ENCODE measurements at places on chromosomes 5 and 9.

DNA sequence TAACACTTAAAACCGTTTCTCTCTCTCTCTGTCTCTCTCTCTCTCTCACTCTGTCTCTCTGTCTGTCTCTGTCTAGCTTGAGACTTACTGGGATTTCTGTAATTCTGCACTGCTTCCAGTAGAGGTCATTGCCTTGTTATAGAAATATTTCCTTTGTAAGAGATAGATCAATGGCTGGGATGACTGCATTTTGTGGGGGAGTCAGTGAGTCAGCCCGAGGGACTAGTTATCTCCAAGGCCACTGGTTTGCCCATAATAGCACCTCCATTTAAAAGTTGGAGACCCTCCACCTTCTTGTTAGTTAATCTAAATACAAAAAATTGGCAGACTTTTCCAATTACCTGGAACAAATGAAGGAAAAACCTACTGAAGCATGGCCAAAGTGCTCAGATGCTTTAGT is 547.2 kb downstream of the LRRC70 start:
- DNase-seq: no peak

GRCh38 chr5:85838781-85839180 is 779.0 kb upstream of the COX7C start:
- no peak for DNase-seq

GRCh38 chr9:2622461-2623287 is 1.1 kb downstream of the VLDLR start:
- no peak for DNase-seq

DNA sequence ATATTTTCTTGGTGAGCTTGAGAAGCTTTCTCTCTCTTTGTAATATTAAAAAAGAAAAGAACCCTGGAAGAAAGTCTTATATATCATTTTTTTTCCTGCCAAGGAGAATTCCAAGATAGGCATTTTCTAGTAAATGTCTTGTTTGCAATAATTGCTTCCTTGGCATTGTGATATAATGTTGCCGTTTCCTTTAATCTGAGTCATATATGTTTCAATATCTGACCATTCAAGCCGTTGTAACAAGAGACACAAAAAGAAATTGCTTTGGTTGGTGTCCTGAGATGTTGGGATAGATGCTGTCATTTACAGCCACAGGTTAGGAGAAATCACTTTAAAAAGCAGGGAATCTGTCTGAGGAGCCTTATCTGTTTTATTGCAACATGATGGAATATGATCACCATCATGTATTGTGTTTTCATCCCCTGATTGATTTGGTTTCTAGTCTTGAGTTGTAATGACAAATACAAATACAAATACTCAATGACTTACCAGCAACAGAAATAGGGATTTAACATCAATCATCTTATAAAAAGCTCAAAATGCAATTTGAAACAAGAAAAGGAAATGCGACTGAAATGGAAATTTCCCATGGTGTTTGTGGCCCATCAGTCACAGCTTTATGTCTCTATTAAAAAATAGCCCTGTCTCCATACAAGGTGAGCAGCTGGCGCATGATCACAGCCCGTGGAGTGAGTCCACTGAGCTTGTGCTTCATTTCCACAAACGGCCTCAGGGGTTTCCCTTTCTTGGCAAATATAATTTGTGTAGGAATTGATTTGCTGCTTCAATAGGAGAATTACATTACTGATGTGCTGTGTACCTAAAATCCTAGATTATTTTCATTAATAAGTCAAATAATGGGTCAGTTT is 250.1 kb upstream of the TRPC7 start:
- DNase-seq: no peak

GRCh38 chr9:81071108-81071507 is 618.2 kb downstream of the TLE1 start:
- DNase-seq: no peak

DNA sequence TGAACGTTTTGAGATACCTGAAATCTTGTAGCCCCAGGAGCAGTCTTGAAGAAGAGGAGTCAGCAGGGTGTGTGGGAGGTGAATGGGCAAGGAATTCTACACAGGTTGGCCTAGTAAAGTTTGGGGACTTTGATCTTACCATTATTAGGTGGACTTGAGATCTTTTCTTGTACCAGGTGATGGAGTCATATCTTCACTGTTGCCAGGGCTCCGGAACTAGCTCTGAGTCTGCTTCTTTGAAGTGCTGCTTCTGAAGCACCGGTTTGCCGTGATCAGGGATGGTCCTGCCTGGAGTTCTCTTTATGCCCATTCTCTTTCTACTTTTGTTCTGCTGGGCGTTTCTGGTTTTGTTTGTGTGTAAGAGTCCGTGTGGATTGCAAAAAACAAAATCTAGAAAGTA is 27.4 kb downstream of the RCL1 start:
- no peak for DNase-seq

DNA sequence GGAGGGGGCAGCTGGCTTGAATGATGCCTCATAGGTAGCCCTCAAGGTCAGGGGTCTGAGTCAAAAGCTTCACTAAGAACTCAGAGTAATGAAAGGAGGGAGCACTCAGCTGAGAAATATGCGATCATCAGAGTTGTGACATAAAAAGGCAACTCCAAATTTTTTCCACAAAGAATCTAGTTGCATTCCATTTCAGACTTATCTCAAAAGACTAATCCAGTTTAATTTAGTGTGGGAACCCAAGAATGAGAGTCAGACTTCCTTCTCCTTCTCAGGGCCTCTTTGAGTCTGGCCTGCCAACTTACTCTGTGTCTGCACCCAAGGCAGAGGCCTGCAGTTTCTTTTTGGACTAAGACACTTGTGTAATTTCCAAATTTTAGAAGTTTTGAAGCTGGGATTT is 34.7 kb downstream of the GABRP start:
- DNase-seq: no peak

DNA sequence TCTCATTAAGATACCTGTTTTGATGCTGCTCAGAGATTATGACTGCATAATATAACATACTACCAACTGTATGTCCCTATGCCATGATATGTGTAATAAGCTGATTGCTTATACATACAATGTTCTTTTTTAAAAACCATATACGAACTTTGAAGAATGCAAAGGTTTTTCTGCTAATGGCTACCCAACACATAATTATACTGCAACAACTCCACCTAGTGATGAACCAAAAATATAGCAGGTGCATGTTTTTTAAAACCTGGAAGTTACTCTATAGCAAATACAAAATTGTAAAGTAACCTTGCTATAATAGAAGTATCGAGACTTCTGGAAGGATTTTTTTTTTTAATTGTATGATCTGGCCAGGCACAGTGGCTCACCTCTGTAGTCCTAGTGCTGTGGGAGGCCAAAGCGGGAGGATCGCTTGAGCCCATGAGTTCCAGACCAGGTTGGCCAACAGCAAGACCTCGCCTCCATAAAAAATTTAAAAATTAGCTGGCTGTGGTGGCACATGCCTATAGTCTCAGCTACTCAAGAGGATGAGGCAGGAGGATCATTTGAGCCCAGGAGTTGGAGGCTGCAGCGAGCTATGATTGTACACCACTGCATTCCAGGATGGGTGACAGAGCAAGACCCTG is 49.1 kb downstream of the HOMER1 start:
- peak; percentile 29 for DNase-seq

GRCh38 chr9:135278586-135278985 is 191.1 kb downstream of the OLFM1 start:
- no peak for DNase-seq

DNA sequence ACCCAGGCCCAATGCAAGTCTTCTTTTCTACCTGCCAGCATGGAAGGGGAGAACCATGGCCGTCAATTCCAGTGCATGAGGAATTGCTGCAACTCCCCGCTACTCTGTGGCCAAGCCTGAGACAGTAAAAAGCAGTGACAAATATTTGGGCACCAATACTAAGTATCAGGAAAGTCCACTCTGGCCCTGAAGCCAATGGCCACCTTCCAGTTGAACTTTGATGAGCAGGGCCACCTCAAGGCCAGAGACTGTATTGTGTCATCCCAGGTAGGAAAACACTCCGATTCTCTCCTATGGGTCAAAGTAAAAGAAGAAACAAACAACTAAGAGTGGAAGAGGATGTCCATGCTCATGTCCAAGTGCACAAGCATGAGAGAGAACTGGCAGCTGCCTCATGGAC is 27.1 kb downstream of the RETREG1 start:
- no peak for DNase-seq

- no peak for DNase-seq
Observed at GRCh38 chr5:107783551-107783950, 112.8 kb upstream of the EFNA5 start.

DNA sequence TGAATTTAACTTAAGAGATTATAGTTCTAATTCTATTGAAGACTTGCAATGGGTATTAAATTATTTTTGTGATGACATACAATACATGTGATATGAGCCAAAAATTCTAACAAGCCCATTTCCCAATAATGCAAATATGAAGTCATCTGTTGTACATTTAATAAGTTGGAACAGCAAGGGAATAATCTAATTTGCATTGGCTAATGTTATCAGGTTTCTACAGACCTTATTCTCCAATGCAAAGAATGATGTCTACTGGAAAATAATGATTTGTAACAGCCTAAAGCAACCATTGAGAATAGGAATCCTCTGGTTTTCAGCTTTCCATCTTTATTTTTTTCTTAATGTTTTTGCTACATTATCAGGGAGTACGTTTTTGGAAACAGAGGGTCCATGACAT is 89.1 kb upstream of the MINAR2 start:
- no peak for DNase-seq

DNA sequence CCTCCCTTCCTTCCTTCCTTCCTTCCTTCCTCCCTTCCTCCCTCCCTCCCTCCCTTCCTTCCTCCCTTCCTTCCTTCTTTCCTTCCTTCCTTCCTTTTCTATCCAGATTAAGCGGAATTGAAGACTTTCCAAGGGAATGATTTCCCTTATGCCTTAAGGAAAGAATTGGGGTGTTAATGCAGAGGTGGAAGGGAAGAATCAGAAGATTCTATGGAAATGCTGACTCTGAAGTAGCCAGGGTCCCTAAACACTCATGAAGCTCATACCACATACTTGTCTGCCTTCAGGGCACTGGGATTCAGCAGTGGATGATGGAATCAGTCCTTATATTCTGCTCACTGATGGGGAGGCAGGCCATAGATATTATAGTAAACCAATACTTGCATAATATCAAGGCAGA is 48.2 kb downstream of the TNC start:
- DNase-seq: no peak

DNA sequence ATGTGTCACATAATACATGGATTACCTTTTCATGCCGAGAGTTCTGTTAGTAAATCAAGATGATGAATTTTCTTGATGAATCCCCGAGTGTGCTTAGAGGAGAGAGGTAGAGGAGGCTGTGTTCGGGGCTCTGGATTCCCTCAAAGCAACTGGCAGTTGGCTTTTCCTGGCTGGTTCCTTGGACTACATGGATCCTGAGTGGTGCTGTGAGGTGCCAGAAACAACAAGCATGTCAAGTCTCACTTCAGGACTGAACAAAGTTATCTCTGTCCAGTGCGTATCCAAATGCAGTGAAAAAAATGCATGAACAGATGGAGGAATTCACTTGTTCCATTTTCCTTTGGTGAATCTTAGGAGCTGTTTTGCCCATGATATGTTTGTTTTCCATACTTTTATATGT is 231.7 kb downstream of the FBXL7 start:
- no peak for DNase-seq

- DNase-seq: no peak
Observed at GRCh38 chr5:174581479-174581878, 142.9 kb upstream of the MSX2 start.

GRCh38 chr5:142287096-142287972 is 37.5 kb downstream of the SPRY4 start:
- no peak for DNase-seq

DNA sequence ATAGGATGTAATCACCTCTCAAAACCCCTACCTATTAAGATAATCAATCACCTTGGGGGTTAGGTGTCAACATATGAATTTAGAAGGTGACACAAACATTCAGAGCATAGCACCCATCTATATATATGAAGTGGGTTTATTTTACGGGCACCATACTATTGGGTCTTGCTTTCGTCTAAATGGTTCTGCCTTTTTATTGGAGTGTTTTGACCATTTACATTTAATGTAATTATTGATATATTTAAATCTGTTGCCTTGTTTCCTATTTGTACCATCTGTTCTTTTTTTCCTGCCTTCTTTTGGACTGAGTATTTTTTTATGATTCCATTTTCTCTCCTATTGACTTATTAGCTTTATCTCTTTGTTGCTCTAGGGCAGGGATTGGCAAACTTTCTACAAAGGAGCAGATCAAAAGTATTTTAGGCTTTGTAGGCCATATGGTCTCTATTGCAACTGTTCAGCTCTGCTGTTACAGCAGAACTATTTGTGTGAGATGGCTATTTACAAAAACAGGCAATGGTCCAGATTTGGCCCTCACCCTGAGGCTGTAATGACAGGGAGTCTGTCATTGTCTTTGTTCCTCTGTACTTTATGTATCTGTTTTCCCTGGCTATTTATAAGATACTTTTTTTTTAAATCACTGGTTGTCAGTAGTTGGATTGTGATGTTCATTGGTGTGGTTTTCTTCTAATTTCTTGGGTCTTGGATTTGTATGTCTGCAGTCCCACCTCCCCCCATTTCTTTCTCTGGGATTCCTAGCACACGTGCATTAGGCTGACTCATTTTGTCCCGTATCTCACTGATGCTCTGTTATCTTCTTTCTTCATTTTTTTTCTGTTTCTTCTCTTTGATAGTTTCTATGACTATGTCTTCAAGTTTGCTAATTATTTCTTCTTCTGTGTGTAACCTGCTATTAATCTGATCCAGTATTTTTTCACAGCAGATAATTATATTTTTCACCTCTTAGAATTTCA is 127.1 kb downstream of the DAB2IP start:
- no peak for DNase-seq

DNA sequence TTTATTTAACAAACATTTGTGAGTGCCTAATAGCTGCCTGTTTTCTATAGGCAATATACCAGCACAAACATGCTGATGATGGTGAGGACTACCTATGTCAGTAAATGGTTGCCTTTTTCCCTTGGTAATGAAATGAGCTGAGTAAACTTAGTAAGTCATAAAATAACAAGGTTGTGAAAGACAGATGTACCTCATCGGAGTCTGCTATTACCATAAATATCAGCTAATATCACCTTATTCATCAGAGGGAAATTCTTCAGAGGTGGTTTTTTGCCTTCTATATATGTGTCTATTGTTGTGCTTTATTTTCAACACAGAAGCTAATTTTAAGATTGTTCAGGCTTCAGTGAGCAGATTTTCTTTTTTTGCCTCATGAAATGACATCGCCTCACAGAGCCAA is 1040.5 kb downstream of the DTWD2 start:
- DNase-seq: no peak

DNA sequence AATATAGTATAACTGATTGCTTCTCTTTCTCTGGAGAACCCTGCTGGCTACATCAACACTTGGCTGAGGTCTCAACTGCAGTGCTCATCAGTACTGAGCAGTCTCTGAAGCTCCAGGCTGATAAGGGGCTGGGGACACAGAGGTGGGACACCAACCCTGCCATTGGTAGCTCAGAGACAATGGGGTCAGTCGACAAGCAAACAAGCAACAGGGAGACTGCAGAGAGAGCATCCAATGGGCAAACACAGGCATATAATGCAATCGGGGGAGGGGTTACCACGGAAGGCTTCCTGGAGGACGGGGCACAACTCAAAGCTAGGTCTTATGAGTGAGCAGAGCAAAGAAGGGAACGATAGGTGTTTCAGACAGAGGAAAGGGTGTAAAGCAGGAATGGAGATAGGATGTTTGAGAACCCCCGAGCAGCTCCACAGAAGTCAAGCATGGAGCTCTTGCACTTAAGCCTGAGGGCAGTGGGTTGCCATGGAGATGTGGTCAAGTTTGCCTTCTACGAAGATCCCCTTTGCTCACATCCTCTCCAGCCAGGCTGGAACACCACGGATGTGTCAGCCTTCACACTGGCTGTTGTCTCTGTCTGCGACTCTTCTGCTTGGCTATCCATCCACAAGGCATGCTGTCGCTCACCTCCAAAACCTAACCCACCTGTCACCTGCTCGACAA is 21.5 kb upstream of the AKNA start:
- no peak for DNase-seq

All from CD4-positive, alpha-beta T cell treated with Interleukin-21 for 1 hour (primary cell).